ENCODE measurements at places on chromosomes 16 and 17. TPM values are rescaled to one million over a fixed set of nuclear protein-coding genes. Genes with fewer than 3 reads are reported as not detected.

The USP6 gene
- polyA plus RNA-seq: 0.54 TPM

The SGCA gene
- polyA plus RNA-seq: 1.2 TPM

The HSD17B2 gene
- 69.5 TPM for polyA plus RNA-seq

The ADGRG3 gene
- polyA plus RNA-seq: 1.7 TPM

The ATP2A3 gene
- polyA plus RNA-seq: 44.4 TPM

DNA sequence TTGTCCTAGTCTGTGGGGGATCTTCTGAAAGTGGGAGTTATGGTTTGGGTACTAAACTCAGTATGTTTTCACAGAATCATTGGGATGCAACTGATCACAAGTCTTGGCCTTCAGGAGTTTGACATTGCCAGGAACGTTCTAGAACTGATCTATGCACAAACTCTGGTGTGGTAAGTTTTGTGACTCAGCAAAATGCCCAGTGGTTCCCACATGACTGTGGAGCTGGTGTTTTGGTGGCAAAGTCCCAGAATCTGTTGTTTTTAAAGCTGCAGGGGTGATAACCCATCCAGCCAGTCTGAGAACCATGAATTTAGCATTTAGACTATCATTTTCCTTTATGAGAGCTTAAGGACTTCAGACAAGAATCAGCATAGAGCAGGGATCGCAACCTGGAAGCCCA, 40.6 kb downstream of the GDE1 start:
- no peak for DNase-seq

- no peak for DNase-seq
Measured at GRCh38 chr17:74645010-74645409, 21.5 kb upstream of the CD300E start.

GRCh38 chr17:77869041-77869599, 89.4 kb upstream of the TNRC6C start:
- DNase-seq: no peak

DNA sequence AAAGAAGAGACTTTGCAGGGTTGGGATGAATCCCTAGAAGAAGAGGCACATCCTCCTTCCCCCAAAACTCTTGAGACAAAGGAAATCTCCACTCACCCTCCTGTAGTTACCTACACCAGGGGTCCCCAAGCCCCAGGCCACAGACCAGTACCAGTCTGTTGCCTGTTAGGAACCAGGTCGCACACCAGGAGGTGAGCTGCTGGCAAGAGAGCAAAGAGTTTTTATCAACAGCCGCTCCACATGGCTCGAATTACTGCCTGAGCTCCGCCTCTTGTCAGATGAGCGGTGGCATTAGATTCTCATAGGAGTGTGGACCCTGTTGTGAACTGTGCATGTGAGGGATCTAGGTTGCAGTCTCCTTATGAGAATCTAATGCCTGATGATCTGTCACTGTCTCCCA, 98.9 kb downstream of the CCT6B start:
- no peak for DNase-seq

- no peak for DNase-seq
Measured at GRCh38 chr17:2700030-2700490, 11.5 kb downstream of the CLUH start.

DNA sequence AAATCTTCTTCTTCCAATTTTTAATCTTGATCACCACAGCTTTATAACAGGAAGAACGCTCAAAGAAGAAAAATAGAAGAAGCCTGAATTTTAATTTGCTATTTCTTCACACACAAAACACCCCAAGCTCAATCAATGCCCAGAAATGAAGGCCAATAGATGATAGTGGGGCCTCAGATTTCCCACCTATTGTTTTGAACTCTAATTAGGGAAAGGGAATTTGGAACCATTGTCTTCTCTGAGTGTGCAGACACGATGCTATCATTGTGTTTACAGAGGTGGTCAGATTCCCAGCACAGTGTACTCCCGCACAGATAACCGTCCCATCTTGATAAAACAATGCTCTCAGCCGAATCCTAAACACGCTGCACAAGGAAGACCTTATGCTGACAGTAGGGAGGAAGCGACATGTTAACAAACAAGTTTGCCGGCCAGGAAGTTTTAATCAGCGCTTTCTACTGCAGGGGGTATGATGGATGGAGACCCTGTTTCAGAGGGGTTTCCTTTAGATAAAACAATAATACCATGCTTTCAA, 684.7 kb downstream of the MAF start:
- no peak for DNase-seq

DNA sequence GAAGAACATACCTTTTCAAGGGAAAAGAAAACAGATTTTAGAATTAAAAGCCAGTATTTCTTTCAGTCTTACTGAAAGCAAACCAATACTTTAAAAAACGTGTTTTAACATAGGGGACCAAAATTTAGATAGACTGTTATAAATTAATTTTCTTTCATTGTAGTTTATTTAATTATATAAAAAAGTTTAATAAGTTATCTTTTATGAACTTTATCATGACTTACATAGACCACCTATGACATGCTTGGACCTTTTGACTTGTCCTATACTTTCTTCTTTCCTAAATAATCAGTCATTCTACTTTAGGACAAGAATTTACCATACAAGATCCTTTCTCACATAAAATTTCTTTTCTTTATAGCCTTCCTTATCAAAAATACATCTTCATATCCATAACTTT, 102.0 kb upstream of the HAS3 start:
- no peak for DNase-seq

DNA sequence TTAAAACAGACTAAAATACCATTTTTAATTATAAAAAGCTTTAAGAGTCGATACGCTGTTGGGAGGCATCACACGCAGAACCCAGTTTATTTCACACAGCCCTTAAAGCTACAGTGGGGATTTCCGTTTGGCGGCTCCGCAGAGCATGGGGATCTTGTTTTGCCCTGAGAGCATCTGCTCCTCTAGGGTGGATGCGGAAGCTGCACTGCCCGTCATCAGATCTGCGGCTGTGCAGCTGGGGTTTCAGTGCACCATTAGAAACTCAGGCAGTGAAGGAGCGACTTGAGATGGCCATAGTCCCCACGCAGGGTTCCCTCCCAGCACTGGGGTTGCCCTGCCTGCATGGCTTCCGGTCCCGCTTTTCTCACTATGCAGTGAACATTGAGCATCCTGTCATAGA, 62.2 kb upstream of the CHMP6 start:
- no peak for DNase-seq

Measured in large intestine (tissue), 12 donors.